ENCODE measurements at places on chromosomes 1 and 21.

DNA sequence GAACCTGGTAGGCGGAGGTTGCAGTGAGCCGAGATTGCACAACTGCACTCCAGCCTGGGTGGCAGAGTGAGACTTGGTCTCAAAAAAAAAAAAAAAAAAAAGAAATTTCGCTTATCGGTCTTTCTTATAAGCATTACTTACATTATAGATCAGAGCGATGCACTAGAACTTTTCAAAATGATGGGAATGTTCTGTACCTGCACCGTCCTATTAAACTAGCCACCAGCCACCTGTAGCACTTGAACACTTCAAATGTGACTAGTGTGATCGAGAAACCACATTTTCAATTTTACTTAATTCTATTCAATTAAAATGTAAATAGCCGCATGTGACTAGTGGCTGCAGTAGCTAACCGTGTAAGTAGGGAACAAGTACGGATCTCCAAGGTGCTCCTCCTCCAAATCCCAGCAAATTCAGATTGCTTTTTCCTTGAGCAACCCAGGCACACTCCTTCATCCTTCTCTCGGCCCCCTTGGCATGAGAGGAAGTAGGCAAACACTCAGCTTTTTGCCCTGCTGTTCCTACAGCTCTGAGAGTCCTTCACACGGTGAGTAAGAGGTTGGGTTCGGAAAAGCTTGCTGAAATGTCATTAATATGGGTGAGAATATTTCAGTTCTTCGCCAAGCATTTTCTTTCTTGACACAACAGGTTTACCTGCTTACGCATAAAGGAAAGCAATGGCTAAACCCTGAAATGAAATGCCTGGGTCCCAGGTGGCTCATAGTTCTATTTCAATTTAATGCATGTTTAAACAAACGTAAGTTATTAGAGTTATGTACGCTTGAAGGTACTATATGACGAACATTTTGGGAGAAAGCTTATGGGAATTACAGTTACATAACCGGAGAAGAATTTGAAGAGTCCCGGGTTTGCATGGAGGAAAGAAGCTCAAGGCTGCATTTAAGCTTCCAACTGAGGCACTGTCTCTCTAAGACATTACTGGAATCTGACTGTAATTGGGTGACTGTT, 69.5 kb upstream of the HUNK start:
- DNase-seq: no peak

DNA sequence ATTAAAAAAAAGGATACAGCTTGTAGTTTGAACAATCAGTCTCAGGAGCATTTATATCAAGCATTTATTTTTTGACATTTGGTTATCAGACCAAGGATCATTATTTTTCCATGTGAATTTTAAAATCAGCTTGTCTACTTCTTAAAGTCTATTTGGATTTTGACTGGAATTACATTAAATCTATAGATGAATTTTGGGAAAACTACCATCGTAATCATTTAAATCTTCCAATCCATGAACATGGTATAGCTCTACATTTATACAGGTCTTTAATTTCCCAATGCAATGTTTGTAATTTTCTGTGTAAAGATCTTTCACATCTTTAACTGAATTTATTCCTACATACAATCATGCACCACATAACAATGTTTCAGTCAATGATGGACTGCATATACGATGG, 203.2 kb downstream of the AKT3 start:
- DNase-seq: no peak

GRCh38 chr1:167479331-167479979, 38.9 kb downstream of the CD247 start:
- no peak for DNase-seq

- DNase-seq: no peak
Observed at GRCh38 chr21:45091550-45092322, 17.4 kb downstream of the ADARB1 start.

GRCh38 chr1:42680921-42681683, 1.1 kb upstream of the YBX1 start:
- no peak for DNase-seq

GRCh38 chr1:228058949-228059633, 23.4 kb upstream of the ARF1 start:
- DNase-seq: no peak

DNA sequence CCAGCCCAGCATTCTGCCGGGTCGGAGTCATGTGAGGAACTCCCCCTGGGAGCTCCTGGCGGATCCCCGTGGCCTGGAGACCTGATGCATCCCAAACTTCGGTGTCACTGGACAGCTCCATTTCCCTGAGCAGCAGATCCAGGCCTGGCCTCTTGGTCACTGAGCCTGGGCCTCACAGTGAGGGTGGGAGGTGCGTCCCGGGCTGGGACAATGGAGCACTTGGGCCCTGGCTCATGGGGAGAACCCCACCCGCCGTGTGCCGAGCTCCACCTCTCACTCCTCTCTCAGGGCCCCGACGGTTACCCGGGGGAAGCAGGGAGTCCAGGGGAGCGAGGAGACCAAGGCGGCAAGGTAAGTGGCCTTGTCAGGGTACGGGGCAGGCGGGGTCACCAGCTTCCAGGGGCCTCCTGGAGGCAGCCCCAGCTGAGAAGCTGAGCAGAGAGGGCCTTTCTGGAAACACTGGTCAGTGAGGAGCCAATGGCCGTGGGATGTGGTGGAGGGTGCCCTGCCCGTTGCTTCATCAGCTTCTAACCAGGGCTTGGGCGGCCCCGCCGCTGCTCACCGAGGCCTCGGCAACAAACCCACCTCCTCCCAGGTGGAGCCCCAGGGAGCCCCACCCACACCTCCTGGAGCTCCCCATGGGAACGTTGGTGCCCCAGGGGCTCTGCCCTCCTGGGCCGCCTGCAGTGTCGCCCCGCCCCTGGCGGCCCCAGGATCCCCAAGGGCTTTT, 19.8 kb downstream of the COL6A2 start:
- no peak for DNase-seq

- DNase-seq: no peak
Observed at GRCh38 chr1:2532485-2533160, 2.6 kb upstream of the HES5 start.

GRCh38 chr1:240539769-240540414, 72.1 kb downstream of the GREM2 start:
- DNase-seq: no peak

GRCh38 chr1:192983349-192983980, 75.7 kb downstream of the UCHL5 start:
- DNase-seq: no peak

- no peak for DNase-seq
Observed at GRCh38 chr21:28371713-28372112, 621.0 kb downstream of the LTN1 start.

DNA sequence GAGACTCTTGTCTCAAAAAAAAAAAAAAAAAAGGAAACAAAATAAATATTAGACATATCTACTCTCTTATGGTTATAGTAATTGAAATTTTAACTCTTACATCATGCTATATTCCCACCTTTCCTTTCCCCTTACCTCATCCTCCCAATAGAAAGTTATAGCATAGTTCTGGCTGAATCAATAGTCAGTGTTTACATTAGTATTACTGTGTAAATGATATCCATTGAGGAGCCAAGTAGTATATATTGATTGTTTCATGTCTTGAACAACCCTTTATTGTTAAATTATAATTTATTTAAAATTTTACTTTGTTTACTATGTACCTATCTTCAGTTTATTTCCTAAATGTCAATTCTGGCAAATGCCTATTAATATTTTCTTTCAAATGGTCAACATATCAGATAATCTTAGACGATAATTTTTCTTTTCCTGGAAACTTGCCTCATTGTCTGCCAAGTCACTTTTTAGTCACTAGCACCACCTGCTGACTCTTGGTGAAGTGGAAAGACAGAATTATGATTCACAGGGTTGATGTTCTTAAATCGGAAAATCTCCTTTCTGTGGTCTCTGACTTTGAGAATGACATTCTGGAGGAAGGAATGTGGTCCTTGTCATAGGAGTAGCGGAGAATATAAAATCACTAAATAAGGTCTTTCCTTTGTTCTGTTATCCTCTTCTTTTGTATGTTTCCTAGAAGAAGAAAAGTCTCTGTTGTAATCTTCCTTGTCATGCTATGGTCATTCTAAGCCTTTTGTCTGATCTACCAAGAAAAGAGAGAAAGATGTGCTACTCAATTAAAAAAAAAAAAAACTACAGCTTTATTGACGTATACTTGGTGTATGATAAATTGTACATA, 8.6 kb downstream of the HJV start:
- DNase-seq: no peak

DNA sequence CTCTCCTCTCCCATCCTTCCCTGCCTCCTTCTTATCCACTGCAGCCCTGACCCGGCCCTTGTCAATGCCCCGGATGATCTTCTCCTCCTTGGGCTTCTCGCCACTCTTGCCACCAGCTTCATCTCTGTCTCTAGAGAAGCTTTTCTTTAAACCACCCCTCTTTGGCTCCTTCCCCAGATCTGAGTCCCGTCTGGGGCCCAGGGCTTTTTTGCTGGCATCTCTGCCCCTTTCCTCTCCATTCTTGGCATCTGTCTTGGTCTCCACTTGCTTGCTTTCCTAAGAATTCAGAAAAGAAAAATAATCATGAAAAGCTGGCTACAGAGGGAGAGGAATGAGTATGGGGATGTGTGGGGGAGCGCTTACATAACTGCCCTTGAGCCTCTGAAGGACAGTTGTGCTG, 11.8 kb downstream of the SHISA4 start:
- no peak for DNase-seq

- no peak for DNase-seq
Observed at GRCh38 chr1:205777994-205778393, 2.7 kb upstream of the RAB29 start.

DNA sequence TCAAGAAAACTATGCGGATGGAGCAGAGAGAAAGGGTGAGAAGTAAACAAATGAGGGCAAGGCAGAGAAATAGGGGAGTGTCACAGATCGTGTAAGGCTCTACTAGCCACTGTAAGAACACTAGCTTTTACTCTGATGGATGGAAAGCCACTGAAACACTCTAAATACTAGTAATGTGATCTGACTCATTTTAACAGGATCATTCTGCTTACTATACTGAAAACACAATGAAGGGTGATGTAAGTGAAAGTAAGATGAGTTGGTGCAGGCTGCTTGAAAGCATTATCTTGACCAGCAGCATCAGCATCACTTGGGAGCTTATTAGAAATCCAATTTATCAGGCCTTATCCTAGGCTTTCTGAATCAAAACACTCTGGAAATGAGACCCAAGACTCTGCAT, 32.7 kb downstream of the TUT4 start:
- DNase-seq: no peak

DNA sequence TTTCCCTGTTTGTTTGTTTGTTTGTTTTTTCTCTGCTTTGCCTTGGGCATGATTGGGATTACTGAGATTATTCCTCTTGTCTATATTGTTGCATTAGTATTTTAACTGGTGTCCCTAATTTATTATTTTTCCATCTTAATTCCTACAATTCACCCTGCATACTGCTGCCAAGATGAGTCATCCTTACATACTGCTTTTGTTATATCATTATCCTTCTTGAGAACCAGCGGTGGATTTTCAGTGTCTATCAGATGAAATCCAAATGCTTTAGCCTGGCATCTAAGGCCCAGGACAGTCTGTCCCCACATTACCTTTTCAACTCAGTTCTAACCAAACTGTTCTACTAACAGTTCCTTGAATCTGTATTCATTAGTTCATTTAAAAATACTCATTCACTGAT, 101.7 kb downstream of the OLFML2B start:
- no peak for DNase-seq

- no peak for DNase-seq
Observed at GRCh38 chr1:202204065-202204464, 10.5 kb downstream of the LGR6 start.

DNA sequence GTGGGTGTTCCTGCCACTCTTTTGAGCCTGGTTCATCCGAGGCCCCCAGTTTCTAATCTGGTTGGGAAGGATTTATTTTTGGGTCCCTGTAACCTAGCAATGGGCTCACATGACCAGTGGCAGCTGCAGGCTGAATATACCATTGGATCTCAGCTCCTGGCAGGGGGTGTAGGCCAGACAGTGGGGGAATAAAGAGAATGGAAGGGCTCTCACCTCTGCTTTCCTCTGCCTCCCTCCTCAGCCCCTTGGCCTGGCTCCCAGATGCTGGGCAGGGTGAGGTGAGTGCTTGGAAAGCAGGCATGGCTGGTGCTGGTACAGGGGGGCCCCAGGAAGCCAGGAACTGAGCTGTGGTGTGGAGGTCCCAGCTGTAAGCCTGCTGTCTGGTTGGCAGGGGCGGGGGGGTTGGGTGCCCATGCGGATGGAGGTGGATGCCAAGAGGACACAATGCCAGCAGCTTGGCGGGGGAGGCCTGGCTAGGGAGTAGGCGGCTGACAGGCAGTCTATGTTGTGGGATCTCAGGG, 3.6 kb upstream of the GPR61 start:
- no peak for DNase-seq

- DNase-seq: no peak
Observed at GRCh38 chr1:150233359-150234308, 2.3 kb downstream of the ANP32E start.

DNA sequence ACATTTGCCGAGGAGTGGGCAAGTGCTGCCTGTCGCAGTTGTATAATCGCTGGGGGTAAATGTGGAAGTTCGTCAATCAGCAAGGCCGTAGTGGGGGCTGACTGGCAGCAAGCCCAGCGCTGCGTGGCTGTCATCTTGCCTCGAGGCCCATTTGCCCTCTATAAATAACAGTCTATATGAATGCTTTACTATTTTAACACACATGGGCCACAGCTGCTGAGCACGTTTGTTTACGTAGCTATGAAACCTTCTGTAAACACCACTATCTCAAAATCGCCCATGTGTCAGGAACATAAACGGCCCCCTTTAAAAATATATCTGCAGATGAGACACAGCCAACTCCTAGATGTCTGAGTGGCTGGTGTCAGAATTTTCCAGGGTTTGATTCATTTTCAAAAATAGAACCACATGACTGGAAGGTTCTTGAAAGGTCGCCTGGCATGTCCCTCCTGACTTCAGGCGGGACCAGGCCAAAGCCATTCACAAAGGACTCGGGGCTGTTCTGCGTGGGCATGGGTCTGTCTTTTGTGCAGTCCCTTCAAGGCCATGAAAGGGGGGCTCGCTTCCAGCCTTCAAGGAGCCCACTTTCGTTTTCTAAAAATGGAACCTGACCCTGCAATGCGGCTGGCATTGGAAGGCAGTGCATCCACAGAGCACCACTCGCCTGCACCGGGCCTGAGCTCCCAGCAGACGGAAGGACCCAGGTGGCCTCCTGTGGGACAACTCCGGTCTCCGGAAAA, 205.5 kb downstream of the KCNJ6 start:
- DNase-seq: no peak

GRCh38 chr1:88802404-88802803, 89.0 kb downstream of the GTF2B start:
- DNase-seq: no peak

GRCh38 chr1:183360473-183360872, 57.7 kb downstream of the NMNAT2 start:
- DNase-seq: no peak

- DNase-seq: no peak
Observed at GRCh38 chr1:171611306-171611705, 10.7 kb upstream of the MYOCOS start.

GRCh38 chr1:209421978-209422680, 161.4 kb upstream of the CAMK1G start:
- no peak for DNase-seq

- no peak for DNase-seq
Observed at GRCh38 chr1:4734791-4735190, 80.4 kb downstream of the AJAP1 start.

DNA sequence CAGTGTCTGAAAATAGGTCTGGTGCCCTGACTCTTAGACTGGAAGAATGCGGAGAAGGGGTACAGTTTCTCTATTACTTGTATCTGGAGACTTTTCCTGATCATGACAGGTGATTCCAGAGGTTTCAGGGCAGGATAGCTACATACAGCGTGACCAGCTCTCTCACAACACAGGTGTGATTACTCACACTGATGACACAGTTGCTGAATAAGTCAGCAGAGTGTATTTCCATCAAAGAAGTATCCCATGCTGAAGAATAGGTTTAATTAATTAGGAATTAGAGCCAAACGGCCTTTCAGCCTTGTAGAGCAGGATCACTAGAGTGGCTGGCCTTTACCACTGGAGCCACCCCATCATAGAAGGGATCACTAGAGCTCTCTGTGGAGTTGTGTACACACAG, 298.6 kb downstream of the LMX1A start:
- no peak for DNase-seq

Data from iPS DF 19.7 (cell line).